Stimulated activated CD8-positive, alpha-beta memory T cell treated with anti-CD3 and anti-CD28 coated beads, Interleukin-15, amount 100 ng/mL, for 48 hours (primary cell): ENCODE measurements at places on chromosomes 16 and 17.

DNA sequence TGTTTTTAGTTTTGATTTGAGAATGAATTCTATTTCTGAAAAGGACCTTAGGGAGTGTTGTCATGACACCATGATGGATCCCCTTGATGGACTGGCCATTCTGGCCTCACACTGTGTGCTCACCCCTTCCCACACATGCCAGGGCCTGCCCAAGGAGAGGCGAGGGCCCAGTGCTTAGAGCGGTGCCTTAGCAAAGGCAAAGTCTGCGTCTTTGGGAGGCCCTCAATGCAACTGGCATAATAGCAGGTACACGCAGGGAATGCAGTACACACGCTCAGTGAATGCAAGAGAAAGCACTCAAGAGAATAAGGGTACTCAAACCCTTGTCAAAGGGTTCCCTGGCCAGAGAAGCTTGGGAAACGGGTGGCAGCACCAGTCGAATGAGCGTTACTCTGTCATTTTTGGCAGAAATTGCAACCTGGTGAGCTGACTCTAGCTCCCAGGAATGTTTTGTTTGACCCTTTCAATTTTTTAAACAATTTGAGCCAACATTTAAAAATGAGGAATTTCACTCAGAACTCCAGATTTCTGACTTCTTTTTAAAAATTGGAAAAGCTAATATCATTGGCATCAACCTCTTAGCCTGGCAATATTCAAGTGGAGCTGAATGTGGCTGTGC, 32.1 kb downstream of the NKD1 start:
- DNase-seq = no peak

DNA sequence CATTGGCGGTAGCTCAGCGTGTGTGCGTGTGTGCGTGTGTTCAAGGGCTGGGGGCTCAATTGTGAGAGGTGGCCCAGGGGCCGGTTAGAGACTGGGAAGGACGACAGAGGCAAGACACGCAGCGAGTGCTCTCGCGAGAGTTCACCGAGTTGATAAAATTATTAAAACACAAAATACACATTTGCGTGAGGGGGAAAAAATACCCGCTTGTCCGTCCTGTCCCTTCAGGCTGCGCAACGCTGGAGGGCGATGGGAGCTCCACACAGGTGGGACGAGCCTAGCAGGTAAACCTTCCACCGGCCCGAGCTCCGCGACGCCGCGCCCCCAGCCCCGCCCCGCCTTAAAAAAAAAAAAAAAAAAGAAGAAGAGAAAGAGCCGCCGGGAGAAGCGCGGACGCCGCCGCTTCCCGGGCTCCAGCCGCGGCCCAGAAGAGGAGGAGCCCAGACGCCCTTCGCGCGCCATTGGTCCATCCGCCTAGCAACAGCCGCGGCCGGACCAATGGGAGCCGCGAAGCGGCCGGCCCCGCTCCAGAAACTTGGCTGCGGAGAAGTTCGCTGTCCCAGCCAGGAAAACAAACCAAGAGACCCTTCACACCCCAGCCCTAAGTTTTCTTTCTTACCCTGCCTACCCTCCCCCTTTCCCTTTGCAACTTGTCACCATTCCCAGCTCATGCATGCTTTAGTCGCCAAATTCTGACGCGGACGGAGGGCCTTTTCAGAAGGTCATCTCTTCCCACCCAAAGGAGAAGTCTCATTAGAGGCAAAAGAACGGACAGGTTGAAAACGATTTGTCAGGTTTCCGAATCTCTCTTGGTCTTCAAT, 169.9 kb upstream of the MAF start:
- DNase-seq = peak; percentile 50

GRCh38 chr16:86892509-86892908, 314.2 kb downstream of the FOXL1 start:
- no peak for DNase-seq

DNA sequence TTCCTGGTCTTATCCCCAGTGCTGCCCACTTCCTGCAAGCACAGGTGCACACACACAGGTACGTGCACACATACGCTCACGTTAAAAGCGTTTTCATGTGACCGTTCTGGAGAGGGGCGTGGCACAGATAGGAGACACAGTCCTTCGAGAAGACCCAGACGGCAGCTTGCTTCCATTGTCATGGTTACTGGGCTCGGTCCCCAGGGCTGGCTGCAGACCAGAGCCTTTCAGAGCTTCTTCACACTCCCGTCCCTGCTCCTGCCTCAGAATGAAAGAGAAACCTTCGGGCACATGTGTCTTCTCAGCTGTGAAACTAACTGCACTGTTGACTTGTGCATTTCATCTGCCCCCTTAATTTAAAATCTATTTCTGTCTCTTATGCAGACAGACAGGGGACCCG, 154.2 kb downstream of the PITPNC1 start:
- no peak for DNase-seq

DNA sequence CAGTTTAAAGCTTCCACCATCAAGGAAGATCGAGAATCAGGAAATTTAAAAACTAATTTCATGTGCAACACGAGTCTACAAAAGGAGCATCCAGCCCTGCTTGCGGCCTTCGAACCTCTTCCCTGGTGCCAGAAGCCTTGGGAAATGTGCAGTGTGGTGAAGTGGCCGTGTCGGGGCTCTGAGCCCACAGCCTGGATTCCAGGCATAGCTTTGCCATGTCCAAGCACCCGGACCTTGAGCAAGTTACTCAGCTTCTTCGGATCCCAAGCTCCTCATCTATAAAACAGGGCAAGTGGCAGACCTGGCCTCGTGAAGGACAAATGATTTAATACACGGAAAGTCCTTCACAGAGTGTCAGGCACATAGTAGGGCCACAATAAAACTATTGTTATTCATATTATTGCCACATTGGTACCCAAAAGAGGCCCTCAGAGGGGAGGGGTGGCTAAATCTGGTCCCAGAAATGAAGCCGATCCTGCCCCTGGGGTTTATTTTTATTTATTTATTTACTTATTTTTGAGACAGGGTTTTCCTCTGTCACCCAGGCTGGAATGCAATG, 34.8 kb downstream of the COTL1 start:
- no peak for DNase-seq
